ENCODE measurements at places on chromosomes 3 and 15.

- DNase-seq: no peak
These were observed 14.1 kb upstream of the CCR8 start for GRCh38 chr3:39315420-39315819.

DNA sequence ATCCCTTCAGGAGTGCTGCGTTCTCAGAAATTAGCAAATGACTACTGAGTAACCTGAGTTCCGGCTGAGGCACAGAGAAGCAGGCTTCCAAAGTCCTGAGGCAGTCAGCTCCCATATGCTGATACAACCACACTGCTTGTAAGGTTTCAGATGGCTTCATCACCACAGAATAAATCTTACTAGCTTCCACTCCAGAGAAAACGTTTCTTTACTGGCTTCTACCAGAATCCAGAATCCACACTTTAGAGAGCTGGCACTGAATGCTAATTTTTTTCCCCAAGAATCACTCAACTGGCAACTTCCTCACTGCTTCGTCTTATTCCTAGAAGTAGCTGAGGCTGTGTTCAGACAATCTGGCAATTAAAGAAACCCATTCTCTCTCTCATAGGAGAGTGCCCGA lies 21.4 kb downstream of the TAMM41 start:
- no peak for DNase-seq

GRCh38 chr3:29281344-29282241 lies 722 bp downstream of the RBMS3 start:
- DNase-seq: peak; percentile 7

GRCh38 chr3:85576091-85576690 lies 617.4 kb downstream of the CADM2 start:
- DNase-seq: peak; percentile 19

GRCh38 chr3:3110749-3111361 lies 681 bp upstream of the IL5RA start:
- DNase-seq: no peak

DNA sequence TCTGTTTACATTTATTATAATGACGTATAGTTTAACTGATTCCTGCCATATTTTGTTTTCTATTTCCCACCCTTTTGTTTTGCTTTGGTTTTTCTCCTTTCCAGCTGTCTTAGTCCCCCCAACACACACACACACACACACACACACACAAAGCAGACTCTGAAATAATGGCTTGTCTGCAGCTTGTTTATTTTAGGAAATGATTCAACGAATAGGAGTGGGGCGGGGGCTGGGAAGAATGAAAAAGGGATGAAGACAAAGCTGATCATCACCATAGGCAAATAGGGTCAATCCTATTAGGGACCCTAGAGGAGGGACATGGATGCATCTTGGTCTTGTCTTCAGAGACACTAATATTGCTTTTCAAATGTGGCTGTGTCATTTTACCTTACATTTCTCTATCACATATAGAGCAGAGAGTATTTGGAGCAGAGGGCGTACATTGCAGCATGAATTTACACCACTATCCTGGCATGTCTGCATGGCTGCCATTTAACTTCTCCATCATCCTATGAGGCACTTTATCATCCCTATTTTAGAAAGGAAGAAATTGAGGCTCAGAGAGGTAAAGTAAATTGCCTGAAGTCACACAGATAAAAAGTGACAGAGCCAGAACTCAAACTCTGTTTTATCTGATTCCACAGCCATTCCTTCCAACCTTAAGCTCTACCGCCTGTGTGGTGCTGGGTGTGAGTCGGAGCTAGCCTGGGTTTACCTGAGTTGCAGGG lies 147.2 kb upstream of the TPM1 start:
- DNase-seq: no peak

GRCh38 chr3:155049959-155050358 lies 30.2 kb upstream of the MME start:
- DNase-seq: no peak

- no peak for DNase-seq
These were observed 20.2 kb downstream of the CPOX start for GRCh38 chr3:98573181-98573728.

DNA sequence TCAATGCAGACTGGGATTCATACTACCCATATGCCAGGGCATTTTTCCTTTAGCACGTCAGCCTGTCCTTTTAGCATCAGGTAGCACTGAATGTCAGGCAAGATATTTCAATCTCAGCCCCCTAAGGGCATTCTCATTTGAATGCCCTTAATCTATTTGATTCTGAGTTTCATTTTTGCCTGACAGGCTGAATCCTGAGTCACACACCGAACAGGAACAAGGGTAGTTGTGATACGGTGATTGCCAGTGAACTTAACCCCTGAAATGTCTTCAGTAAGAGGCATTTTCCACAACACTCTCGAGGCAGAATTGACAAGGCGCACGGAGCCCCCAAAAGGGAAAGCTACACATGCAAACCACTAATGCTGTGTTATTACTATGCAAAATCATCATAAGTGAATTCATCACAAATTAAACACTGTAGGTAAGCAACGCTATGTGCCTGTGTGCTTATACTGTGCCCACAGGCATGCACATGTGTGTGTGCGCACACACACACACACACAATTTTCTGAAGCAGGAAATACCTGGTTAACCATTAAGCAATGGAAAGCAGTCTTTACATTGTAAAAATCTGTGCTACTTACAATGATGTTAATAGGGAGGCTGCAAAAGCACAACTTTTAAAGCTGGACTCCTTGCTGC lies 130.4 kb downstream of the ZNF385D start:
- DNase-seq: no peak

DNA sequence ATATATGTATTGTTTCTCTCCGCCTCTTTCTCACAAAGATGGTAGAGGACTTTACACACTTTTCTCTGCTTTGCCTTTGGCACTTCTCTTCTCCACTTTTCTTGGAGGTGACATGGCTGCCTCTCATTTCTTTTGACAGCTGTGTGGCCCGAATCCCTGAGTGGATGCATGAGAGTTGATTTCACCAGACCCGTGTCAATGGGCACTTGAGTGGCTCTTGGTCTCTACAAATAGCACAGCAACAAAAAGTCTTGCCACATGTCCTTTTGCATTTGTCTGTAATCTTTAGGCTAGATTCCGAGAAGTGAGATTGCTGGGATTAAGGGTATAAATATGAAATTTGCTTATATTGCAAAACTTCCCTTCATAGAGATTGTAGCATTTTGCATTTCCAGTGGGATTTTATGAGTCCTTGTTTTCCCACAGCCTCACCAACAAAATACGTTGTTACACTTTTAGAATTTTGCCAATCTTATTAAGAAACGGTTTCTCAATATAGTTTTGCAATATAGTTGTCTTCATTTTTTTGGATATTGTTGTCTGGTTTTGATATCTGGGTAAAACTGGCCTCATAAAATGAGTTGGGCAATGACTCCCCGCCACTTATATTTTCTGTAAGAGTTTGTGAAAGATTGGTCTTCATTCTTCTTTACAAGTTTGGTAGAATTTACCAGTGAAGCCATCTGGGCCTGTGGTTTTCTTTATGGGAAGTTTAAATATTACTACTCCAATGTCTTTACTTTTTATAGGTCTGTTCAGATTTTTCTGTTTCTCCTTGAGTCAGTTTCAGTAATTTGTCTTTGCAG lies 5.2 kb upstream of the TRPM1 start:
- no peak for DNase-seq

GRCh38 chr15:38401106-38401505 lies 52.8 kb upstream of the FAM98B start:
- no peak for DNase-seq

DNA sequence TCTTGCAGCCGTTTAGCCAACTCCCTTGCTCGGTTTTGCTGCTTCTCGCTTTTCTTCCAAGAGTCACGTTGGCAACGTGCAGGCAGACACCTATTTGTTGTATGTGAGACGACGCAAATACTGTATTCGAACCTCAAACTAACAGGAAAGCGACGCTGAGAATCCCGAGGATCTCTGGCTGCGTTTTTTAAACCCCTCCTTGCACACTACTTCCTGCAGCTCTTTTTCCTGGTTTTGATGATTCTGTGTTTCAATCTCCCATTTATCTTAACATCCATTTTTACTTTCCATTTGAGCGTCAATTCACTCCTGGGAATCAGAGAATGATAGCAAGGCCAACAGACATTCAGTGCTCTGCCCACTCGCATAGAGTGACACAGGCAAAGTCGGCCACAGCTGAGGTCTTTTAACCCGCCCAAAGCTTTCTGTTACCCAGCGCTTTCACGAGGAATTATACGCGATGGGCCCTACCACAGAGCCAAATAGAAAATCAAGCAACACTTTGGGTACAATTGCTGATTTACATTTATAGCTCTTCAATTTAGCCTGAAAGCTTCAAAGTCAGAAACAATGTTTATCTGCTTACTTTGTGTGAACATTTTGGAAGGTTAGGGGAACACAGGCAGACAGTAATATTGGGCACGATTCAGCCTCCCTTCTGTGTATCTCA lies 1.6 kb upstream of the ANXA2 start:
- DNase-seq: no peak

GRCh38 chr3:180808823-180809575 lies 103.5 kb upstream of the FXR1 start:
- DNase-seq: no peak

GRCh38 chr3:52752045-52752660 lies 18.6 kb downstream of the NEK4 start:
- no peak for DNase-seq

DNA sequence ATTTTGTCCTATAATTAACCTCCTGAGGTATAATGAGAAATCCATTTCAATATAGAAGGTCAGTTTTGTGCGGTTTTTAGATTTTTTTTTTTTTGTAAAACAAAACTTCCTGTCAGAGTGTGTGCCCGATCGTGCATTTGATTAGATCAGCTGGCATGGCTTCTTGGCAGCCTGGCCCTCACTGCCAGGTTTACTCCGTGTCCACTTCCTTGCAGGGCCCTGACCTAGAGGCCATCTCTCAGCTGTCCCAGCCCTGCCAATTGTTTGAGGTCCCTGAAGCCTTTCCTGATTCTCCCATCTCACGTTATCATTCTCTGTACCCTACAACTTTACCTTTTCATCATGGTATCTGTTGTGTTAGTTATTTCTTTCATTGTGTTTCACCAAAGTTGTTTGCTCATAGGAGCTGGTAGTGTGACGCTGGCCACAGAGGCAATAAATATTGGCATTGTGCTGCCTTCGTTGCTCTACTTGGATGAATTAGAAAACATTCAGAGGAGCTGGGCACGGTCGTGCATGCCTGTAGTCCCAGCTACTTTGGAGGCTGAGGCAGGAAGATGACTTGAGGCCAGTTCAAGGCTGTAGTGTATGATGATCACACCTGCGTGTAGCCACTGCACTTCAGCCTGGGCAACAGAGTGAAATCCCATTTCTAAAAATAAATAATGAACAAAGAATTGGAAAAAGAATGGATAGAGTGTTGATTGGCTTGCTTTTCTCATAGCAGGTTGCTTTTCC lies 202.0 kb downstream of the GHSR start:
- no peak for DNase-seq

DNA sequence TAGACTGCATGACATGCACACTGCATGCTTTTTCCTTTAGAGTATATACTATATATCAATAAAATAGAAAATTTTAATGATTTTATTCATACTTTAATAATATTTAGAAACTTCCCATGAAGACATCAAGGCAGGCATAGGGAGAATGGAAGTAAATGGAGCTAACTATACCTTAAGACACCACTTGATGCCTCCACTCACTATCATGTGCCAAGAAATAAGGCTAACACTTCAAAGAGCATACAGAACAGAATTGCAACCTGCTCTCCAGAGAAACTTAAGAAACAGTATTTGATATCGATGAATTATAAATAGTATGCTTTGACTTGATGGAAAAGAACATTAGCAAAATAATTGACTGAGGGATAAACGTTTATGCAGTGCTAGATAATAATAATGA lies 192.6 kb upstream of the MBNL1 start:
- no peak for DNase-seq

GRCh38 chr3:52210037-52210436 lies 12.1 kb downstream of the ALAS1 start:
- DNase-seq: no peak

GRCh38 chr15:91912336-91912735 lies 58.8 kb downstream of the SLCO3A1 start:
- no peak for DNase-seq

GRCh38 chr15:71052356-71052755 lies 62.9 kb upstream of the THSD4 start:
- DNase-seq: no peak

GRCh38 chr3:130093741-130094391 lies 12.2 kb downstream of the ALG1L2 start:
- DNase-seq: no peak

- DNase-seq: no peak
These were observed 699.7 kb downstream of the TUSC7 start for GRCh38 chr3:117409256-117409655.

DNA sequence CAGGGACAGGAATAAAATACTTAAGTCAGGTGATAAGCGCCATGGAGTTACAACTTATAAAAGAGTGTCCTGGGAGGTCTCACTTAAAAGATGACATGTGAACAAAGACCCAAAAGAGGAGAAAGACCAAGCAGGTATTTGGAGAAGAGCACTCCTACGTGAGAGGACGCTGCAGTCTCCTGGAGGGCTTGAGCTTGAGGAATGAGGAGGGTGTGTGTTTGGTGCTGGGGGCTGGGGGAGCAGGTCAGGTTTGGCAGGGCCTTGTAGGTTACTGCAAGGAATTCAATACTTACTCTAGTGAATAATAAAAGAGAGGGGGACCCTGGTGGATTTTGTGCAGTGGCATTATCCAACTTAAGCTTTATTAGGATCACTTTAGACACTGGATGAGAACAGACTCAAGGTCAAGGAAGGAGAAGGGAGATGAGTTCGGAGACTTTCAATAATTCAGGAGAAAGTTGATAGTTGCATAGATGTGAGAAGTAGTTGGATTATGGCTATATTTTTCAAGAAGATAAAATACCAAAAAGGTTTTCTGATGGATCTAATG lies 32.4 kb downstream of the TNIK start:
- DNase-seq: no peak

DNA sequence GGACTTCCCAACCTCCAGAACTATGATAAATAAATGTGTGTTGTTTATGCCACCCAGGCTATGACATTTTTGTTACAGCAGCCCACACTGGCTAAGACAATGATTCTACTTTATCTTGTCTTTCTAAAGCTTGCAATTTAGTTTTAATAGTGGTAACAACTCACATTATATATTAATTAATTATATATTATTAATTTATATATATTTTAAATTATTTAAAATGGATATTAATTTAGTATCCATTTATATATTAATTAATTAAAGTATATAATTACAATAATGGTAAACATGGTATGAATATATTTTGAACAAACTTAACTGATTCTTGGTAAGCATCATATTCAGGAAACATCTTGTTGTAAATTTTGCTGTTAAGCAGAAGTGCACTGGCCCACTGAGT lies 863.9 kb downstream of the MCTP2 start:
- DNase-seq: no peak
